ENCODE measurements at places on chromosomes 3 and 15.

GRCh38 chr15:92944946-92945521 is 44.9 kb downstream of the CHD2 start:
- DNase-seq: no peak

- DNase-seq: no peak
Observed at GRCh38 chr3:72617424-72618024, 230.7 kb downstream of the SHQ1 start.

GRCh38 chr3:188693435-188693834 is 478.3 kb upstream of the TPRG1 start:
- DNase-seq: no peak

DNA sequence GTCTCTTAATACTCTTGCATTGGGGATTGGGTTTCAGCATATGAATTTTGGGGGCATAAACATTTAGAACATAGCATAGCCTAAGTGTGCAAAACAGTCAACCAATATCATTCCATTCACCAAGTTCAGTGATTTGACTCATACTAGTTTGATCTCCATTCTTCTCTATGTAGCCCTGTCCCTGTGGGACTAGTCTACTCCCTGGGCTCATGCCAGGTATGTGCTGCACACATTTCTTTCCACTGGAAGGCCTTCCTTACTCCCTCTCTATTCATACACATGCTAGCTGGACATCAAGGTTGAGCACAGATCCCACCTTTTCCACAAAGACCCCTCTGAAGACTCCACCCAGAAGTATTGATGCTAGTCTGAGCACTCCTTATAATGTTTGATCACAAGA is 5.1 kb downstream of the ZDHHC23 start:
- no peak for DNase-seq

- DNase-seq: no peak
Observed at GRCh38 chr3:149941946-149942345, 28.7 kb downstream of the PFN2 start.

- DNase-seq: no peak
Observed at GRCh38 chr3:128971421-128972100, 22.3 kb downstream of the CFAP92 start.

- no peak for DNase-seq
Observed at GRCh38 chr3:128603811-128604775, 46.5 kb downstream of the RPN1 start.

DNA sequence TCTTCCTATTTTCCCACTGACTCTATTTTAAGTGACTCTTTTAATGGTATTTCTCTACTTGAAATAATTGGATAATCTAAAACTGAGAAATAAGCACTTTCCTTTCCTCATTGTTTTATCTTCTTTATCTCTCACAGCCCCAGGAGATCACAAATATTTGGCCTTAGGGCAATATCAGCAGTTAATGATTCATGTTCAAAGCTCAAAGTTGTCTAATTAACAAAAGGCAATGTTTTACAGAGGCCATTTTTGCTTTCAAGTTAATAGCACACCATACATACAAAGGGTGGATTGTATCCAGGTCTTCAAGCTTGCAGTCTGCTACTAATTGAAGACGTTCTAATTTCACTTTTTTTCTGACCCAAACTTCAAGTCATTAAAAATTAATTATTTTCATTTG is 120.1 kb downstream of the LRRN1 start:
- no peak for DNase-seq

DNA sequence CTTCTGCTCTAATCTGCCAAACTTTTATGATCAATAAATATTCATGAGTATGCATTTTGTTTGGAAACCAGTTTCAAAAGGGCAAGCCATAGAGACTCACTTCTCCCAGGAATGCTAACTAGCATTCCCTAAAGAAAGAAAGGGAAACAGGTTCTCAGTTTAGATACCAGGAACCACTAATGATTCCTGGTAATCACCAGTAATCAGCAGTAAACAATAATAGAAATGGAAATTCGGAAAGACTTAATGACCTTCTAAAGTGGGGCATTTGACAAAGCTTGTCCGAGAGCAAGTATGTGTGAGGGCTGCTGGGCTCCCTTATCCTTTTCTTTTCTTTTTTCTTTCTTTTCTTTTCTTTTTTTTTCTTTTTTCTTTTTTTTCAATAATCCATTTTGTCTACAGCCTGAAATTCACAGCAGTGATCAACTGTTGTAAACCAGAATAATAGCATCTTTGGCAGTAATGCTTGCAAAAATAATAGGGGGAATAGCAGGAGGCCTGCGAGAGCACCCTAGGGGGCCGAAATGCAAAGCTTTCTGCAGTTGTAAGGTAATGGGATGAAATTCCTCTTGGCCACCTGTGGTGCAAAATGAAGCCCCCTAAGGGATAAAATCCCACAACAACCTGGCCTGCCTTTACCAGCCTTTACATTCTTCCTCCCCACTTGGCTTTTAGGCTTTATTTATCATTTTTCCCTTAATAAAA is 253.2 kb downstream of the ZPLD1 start:
- no peak for DNase-seq

DNA sequence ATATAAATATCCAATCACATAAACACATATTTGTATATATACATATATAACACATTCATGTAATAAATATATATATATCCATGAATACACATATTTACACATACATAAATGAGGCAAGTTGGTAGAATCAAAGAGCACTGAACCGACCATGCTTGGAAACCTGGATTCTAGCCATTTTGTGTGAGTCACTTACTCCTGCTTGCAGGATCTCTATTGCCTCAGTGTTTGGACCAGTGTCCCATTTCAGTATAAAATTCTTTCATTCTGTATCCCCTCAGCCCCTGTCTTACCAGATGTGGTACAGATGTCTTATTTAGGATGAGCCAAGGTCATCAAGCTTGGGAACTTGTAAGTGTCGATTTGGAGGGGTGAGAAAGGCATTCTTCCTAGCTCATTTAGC is 391.4 kb upstream of the FRG2C start:
- no peak for DNase-seq

DNA sequence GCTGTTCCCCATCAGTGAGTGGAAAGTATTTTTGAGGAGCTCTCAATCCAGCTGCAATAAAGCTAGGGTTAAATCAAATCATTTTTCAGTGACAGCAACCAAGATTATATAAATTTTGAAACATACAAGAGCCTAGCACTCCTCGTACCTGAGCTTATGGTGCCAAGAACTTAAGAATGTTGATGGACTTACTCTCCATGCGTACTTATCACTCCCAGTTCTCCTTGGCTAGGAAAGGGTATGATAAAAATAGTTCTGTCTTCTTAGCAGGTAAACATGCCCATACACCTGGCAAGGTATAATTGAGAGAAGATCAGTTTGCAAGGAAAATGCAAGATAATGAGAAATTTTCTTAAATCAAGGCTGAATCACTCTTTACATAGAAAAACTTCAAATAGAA is 64.5 kb upstream of the SEMA6D start:
- no peak for DNase-seq
